EH (cell line): ENCODE measurements at places on chromosomes 5 and 9.

DNA sequence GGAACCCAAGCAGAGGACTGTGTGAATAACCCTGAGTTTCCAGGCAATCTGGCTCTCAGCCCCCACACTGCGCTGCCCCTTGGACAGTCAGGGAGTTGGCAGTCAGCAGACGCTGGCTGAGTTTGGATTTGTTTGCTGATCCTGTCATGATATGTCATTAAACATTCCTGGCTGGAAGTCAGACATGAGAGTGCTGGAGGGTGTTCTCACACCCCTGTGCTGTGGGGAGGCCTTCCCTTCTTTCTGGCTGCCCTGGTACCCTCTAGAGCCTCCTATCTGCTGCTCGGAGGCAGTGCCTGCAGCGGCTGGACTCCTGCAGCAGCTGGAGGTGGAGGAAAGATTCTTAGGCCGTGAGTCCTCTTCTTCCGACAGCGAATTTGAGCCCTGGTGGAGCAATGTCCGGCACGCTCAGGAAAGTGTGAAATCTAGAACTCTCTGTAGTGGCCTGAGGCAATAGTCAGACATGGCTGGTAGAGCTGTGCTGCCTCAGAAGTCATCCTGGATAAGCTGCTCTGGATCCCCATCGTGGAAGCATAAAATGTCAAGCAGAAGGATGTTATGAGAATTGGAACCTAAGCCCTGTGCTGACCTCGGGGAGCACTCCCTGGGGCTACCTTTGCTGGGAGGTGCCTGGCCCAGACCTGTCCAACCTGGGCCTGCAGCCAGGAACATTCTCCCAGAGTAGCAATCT lies 72.0 kb downstream of the PDE8B start:
- peak; percentile 97 for DNase-seq

- DNase-seq: no peak
These were observed 35.2 kb downstream of the ZNF366 start for GRCh38 chr5:72472031-72472430.

GRCh38 chr9:137515338-137515724 lies 34.9 kb downstream of the PNPLA7 start:
- no peak for DNase-seq

DNA sequence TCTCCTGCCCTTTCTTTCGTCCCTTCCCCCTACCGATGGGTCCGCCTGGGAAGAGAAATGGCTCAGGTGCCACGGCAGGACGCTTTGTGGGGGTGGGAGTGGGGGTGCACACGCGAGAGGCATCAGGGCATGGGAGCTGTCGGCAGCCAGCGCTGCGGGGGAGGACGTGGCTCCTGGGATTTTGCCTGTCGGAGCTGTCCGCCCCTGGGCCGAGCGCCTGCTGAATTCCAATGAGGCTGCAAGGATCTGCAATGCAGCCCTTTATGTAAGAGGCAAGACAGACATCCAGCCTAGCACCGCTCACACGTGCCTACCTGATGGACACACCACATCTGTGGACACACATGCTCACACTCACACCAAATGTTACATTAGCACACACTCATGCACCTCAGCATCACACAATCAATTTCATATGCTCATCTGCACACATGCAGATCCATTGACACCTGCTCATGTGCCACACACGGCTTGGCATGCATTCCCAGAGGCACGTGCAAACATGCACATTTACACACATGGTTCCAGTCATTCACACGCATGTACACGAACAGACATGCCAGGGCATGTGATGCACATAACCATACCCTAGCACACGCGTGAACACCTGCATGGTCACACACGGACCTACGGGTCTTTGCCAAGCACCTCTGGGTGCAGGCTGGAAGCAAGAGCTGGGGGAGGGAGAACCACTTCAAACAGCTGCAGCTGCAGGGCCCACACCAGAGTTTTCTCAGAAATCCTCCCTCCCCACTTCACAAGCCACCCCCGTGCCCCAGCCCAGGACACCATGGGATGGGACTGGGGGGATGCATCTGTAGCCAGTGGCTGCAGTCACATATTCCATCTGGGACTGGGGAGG lies 1.4 kb downstream of the GRIN1 start:
- no peak for DNase-seq

- no peak for DNase-seq
These were observed 8.8 kb upstream of the GLIPR2 start for GRCh38 chr9:36127652-36128244.

DNA sequence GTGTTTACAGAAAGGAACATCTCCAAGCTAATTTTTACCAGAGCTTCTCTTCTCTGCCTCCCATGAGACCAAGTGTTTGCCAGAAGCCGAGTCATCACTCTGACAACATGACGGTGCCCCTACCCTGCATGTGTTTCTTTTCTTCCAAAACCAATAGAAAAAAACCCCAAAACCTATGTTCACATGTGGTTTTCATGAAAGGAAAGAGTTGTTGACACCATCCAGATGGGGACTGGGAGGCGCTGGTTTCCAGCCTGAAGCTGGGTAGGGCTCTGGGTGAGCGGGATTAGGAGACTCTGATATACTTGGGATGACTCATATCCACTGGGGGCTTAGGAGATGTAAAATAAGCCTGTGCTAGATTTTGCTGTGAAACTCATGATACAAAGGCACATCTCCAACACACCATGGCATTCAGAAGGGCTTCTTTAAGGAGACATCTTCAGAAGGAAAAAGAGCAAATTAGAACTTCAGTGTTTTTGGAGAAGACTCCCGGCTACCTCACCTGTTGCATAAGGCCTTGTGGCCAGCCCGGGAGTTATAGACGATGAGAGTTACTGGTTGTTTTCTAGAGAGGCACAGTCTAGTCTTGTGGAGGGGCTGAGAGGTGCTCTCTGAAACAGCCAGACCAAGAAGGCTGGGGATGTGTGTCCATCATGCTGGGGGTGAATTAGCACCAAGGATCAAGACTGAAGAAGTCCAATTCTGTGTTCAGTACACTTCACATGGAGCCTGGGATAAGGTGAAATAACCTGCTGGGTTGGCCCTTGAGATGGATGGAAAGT lies 108.9 kb upstream of the LHFPL2 start:
- DNase-seq: peak; percentile 70

GRCh38 chr9:89759572-89759971 lies 154.8 kb downstream of the GADD45G start:
- DNase-seq: no peak

- DNase-seq: no peak
These were observed 22.9 kb downstream of the UNC5A start for GRCh38 chr5:176833286-176833685.
